ENCODE measurements at places on chromosomes 3 and 15.

GRCh38 chr3:169542331-169542751 lies 121.2 kb downstream of the MECOM start:
- DNase-seq = no peak

GRCh38 chr3:127637546-127637945 lies 8.6 kb downstream of the PODXL2 start:
- DNase-seq = no peak

GRCh38 chr15:70353606-70354345 lies 256.1 kb upstream of the TLE3 start:
- no peak for DNase-seq

DNA sequence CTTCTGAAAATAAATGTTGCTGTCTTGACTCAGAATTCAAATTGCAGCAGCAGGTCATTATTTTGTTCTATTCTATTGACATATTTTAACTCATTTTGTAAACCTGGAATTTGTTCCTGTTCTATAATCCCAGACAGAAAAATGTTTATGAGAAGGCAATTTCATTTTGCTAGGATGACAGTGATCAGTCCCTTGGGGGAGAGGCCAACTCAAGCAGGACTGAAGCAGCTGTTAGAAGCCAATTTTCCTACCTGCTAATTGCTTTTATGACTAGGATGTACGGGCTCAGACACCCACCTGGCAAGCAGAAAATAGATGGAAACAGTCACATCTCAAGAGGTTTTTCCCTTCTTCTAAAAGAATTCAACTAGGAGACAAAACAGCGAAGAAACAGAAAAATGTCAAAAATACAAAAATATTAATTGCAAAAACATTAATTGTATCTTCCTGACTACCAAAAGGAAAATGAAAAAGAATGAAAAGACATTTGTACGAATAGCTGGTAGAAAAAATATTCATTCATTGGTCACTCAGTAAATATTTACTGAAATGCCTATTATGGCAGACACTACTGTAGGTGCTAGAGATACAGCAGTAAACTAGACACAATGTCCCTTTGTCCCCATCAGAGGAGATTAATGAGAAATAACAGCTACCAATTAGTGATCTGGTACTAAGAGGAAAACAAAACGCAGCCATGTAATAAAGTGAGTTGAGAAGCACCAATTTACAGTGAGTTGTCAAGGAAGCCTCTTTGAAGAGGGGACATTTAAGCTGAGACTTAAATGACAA lies 73.5 kb downstream of the PEAK1 start:
- DNase-seq = no peak

DNA sequence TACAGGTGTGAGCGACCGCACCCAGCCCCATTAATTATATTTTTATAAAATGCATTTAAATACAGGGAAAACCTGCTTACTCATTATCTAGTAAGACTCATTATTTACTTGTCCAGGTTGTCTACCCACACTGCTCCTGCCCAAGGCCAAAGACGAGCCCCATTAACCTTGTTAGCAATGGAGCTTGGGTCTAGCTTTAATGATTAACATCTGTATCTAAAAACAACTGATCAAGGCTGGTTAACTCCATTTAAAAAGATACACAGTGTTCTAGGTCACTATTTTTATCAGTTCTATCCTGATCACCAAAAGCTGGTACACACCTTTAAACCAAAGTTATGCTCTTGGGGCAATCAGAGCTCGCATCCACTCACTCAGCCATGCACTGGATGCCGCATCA lies 10.4 kb upstream of the NCKIPSD start:
- no peak for DNase-seq

DNA sequence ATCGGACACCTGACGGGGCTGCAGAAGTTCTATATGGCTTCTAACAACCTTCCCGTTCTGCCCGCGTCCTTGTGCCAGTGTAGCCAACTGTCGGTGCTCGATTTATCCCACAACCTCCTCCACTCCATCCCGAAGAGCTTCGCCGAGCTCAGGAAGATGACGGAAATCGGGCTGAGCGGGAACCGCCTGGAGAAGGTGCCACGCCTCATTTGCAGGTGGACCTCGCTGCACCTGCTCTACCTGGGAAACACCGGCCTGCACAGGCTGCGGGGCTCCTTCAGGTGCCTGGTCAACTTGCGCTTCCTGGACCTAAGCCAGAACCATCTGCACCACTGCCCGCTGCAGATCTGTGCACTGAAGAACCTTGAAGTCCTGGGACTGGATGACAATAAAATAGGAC lies 9.8 kb upstream of the LRRC34 start:
- DNase-seq = no peak

DNA sequence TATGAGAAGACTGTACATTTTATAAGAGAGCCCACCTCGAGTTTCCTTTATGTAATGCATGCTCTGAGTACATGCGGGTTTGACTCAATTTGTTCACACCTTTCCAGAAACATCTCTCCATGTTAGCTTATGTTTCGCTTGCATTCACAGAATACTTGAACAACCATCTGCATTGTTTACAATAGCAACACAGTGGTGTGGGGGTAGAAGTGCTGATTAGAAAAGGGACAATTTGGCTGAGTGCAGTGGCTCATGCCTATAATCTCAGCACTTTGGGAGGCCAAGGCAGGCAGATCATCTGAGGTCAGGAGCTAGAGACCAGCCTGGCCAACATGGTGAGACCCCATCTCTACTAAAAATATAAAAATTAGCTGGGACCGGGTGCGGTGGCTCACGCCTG lies 60.9 kb downstream of the NCEH1 start:
- no peak for DNase-seq

DNA sequence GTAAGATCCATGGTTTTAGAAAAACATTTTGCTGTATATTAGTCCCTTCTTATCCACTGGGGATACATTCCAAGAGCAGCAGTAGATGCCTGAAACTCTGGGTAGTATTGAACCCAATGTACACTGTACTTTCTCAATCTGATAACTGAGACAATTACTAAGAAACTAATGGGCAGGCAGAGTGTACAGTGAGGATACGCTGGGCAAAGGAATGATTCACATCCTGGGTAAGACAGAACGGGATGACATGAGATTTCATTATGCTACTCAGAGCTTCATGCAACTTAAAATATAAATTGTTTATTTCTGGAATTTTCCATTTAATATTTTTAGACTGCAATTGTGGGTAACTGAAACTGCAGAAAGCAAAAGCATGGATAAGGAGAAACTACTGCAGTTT lies 46.2 kb upstream of the TEX55 start:
- no peak for DNase-seq

Measured in HL-60 (cell line).